Bronchus fibroblast of lung (primary cell): ENCODE measurements at places on chromosomes 7 and 10. TPM values are rescaled to one million over a fixed set of nuclear protein-coding genes. Genes with fewer than 3 reads are reported as not detected.

The TLX1 gene
- not detected in 2 replicates for total RNA-seq

The ANKRD7 gene
- 0.67 and 0.89 TPM in 2 replicates for total RNA-seq

The CRYGN gene
- not detected in 2 replicates for total RNA-seq

The METTL27 gene
- total RNA-seq, result 1.5 and 2.9 TPM in 2 replicates

The LRRN3 gene
- total RNA-seq, result 0.59 and 0.84 TPM in 2 replicates

The DPYSL4 gene
- total RNA-seq, result 5.9 and 7.1 TPM in 2 replicates

The FBXL13 gene
- total RNA-seq, result 0.30 and 0.34 TPM in 2 replicates

The GPR85 gene
- 4.6 and 5.2 TPM in 2 replicates for total RNA-seq

The CYP2E1 gene
- not detected in 2 replicates for total RNA-seq

The ASAH2 gene
- total RNA-seq, result 1.3 and 2.5 TPM in 2 replicates

The MEIG1 gene
- 0.15 TPM in 1 of 2 replicates, not detected in the other for total RNA-seq

The CALN1 gene
- total RNA-seq, result under 0.01 TPM in 1 of 2 replicates, not detected in the other

The FAM24B gene
- 2.0 and 4.5 TPM in 2 replicates for total RNA-seq

The CALCR gene
- total RNA-seq, result not detected in 2 replicates

The DGKB gene
- total RNA-seq, result not detected in 2 replicates

The ARPC1B gene
- 288 and 293 TPM in 2 replicates for total RNA-seq

The GTF2I gene
- total RNA-seq, result 65.1 and 72.6 TPM in 2 replicates

The GPR158 gene
- not detected in 2 replicates for total RNA-seq

The KCND2 gene
- total RNA-seq, result under 0.01 and 0.17 TPM in 2 replicates

The GIMAP5 gene
- not detected in 2 replicates for total RNA-seq

The ECD gene
- total RNA-seq, result 24.7 and 26.5 TPM in 2 replicates

The GRM3 gene
- not detected in 2 replicates for total RNA-seq

The CNTNAP2 gene
- total RNA-seq, result under 0.01 TPM in 1 of 2 replicates, not detected in the other

The PAX4 gene
- total RNA-seq, result not detected in 2 replicates

The HOXA5 gene
- 30.6 and 36.8 TPM in 2 replicates for total RNA-seq
